ENCODE measurements at places on chromosomes 6 and 20.

DNA sequence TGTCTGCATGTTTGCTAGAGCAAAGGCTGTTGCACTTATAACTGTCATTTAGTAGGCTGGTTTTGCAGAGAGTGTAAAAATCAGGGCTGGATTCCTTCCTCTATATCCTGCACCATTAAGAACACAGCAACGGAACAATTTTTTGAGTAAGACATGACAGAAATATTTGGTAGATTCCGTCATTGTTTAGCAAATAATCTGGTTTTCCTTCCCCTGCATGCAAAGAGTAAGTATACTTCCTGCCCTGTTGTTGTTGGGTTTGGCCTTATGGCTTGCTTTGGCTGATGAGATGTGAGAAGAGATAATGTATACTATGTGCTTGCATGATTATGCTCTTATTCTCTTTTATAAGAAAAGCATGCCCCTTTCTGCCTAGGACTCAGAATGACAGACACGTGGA is 23.8 kb downstream of the MANEA start:
- DNase-seq, result no peak

DNA sequence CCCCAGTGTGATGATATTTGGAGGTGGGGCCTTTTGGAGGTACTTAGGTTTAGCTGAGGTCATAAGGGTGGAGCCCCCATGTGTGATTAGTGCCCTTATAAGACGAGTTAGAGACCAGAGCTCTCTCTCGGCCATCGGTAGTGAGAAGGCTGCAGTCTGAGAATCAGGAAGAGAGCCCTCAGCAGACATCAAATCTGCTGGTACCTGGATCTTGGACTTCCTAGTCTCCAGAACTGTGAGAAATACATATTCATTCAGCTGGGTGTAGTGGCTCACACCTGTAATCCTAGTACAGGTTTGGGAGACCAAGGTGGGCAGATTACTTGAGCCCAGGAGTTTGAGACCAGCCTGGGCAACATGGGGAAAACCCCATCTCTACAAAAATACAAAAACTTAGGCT is 48.7 kb upstream of the DDR1 start:
- no peak for DNase-seq

- DNase-seq, result no peak
Observed at GRCh38 chr6:156449128-156449527, 328.1 kb upstream of the ARID1B start.

DNA sequence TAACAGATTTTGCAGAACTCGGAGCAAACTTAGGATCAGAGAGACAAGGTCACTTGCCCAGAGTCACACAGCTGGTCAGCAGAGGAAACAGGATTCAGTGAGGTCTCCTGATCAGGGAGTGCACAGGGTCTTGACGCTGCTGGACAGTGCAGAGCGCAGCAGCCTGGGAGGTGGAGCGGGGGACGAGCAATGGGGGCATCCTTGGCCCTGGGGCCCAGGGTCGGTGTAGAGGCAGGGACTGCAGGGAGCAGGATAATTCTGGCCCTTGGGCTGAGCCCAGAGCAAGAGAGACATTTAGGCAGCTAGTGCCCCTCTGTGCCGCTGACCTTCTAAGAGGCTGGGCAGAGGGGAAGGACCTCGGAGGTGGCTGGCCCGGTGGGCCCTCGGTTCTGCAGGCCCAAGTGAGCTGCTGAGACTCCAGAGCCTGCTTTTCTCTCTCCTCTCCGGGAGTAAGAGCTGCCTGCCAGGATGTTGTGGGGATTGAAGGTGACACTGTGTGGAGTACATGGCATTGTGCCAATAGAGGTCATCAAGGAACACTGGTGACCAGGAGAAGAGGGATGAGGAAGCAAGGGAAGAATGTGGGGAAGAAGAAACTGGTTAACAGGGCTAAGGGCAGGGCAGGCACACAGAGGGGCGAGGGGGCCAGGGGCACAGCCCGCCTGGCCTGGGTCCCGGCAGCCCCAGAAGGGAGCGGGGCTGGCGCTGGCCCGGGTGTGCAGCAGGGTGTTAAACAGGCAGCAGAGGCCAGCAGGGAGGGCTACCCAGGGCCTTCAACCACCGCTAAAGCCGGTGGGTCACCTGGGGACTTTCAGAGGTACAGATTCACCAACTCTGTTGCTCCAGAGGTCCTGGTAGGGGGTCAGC is 122.0 kb downstream of the AGPAT4 start:
- no peak for DNase-seq

DNA sequence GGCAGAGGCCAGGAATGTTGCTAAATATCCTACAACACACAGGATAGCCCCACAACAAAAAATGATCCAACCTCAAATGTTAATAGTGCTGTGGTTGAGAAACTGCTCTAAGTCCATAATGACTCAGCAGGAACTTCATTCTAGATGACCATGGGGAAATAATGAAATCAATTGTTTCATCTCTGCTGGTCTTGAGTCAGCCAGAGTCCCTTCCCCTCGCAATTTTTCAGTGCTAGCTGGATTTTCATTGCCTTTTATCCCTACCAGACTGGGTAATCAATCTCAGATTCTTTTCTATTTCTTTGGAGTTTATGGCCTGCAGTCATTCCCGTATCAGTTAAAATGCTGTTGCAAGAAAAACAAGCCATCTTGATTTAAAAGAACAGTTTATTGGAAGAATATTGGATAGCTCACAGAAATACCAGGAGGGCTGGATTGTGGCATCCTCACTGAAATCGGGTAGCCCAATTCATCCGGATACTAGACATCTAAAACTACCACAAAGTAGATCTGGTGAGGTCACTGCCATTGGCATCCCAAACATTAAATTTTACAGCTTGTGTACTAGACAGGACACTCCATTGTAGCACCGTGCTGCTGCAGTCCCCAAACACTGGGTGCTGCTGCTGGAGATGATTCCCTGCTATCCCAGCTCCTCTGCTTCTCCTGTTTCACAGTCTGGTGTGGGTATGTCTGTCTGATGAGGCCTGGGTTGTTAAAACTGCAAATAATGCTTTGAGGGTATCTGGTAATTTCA is 30.3 kb upstream of the POPDC3 start:
- no peak for DNase-seq

- DNase-seq, result no peak
Observed at GRCh38 chr20:64168381-64169090, 4.3 kb downstream of the MYT1 start.

- no peak for DNase-seq
Observed at GRCh38 chr6:116282698-116283097, 3.0 kb upstream of the TSPYL1 start.

DNA sequence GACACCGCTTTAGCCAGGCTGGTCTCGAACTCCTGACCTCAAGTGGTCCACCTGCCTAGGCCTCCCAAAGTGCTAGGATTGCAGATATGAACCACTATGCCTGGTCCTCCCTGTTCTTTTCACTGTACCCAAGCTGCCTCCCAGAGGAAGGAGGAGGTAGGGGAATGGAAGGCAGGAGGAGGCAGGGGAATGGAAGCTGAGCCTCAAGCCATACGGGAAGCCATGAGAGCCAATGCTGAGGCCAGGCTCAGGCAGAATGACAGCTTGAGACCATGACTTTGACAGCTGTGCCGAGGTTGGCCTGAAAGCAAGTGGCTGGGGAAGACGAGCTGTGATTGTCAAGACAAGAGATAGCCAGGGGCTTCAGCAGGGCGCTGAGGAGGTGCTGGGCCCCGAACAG is 13.6 kb upstream of the ZNF335 start:
- no peak for DNase-seq

- no peak for DNase-seq
Observed at GRCh38 chr6:78302411-78302810, 564.9 kb upstream of the IRAK1BP1 start.

GRCh38 chr6:151380848-151381205 is 10.5 kb downstream of the ZBTB2 start:
- no peak for DNase-seq

GRCh38 chr20:4812641-4813075 is 90.9 kb downstream of the PRND start:
- no peak for DNase-seq

DNA sequence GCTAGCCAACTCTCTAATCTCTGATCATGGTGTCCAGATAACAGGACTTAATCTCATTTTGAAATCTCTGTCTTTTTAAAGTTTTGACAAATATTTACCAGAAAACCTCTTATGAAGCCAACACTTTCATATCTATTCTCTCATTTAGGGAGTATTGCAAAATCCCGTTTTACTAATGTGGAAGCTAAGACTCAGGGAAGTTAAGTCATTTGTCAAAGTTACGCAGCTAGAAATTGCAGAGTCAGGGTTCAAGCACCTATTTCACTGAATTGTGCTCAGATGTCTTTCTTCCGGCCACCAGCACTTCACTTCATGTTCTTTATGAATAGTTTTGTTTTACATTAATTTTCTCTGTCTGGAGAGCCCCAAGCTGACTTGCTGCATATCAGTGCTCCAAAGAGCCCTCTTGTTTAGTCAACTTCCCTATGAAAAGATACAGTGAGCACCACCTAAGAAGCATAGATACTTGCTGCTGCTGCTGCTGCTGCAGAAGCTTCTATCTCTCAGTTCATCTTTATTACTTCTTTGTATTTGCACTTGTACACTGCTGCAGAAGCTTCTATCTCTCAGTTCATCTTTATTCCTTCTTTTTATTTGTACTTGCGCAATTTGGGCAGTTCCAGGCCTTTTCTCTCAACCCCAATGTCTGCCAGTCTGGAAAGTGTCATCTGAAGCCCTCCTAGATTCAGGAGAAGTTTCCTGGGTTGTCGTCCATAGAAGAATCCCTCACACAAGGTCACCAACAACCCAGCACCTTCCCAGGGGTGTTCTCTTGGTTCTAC is 329.7 kb downstream of the MAFB start:
- DNase-seq, result no peak

GRCh38 chr6:131492932-131493573 is 80.0 kb upstream of the ARG1 start:
- no peak for DNase-seq

DNA sequence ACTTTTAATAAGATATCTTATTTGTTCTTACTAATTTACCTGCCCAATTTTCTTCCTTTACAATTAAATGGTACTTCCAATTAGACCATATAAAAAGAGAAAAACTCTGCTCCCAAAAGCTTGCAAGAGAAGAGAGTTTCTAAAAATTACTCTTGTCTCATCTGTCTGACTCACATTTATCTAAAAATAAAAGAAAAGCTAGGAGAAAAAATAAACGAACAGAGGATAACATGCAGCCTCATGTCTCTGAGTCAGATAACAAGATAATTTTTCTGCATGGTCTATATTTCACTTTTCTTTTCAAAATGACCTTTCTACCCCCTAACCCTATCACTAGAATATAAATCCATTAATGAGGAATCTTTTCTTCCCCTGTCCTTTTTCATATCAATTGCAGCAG is 127.2 kb upstream of the TCF21 start:
- no peak for DNase-seq

DNA sequence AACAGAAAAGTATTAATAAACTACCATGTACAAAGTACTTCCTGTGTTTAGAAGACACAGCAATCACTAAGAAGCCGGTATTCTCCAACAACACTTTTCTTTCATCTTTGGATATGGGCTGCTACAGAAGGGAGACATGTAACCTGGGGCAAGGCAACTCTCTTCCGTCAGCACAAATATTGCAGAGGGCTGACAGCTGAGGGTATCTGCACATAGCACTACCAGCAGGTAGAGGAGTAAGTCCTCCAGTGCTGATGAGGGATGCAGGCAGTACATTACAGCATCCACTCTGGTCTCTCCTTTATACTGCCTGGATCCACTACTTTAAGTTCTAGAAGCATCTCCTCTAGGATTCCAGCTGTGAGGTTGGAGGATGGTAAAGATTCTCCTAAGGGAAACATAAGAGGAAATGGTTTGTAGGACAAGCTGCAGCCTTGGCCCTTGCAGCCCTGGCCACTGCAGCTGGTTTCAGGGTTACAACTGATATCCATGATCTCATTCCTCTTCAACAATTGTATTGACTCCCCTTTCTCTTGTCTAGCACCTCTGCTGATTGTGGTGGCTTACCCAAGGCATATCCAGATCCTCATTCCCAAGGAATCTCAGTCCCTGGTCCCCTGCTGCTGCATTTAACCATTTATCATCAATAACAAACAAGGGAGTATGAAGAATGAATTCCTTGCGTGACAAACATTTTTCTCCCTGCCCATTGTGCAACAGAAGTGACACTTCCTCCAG is 110.7 kb upstream of the ADGRF1 start:
- DNase-seq, result no peak

DNA sequence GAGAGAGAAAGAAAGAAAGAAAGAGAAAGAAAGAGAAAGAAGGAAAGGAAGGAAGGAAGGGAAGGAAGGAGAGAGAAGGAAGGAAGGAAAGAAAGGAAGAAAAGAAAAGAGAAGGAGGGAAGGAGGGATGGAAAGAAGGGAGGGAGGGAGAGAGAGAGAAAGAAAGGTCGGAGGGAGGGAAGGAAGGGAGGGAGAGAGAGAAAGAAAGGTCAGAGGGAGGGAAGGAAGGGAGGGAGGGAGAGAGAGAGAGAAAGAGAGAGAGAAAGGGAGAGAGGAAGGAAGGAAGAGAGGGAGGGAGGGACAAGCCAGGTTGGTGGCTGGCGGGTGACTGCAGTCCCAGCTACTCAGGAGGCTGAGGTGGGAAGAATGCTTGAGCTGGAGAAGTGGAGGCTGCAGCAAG is 27.3 kb upstream of the ZNF184 start:
- no peak for DNase-seq

GRCh38 chr6:10409233-10409721 is 5.6 kb downstream of the TFAP2A start:
- no peak for DNase-seq

GRCh38 chr6:3349388-3350251 is 90.9 kb downstream of the PSMG4 start:
- DNase-seq, result no peak

GRCh38 chr6:130303431-130303830 is 62.4 kb upstream of the TMEM200A start:
- DNase-seq, result peak; percentile 34

- DNase-seq, result peak; percentile 85
Observed at GRCh38 chr6:166007349-166008263, 160.0 kb downstream of the TBXT start.

DNA sequence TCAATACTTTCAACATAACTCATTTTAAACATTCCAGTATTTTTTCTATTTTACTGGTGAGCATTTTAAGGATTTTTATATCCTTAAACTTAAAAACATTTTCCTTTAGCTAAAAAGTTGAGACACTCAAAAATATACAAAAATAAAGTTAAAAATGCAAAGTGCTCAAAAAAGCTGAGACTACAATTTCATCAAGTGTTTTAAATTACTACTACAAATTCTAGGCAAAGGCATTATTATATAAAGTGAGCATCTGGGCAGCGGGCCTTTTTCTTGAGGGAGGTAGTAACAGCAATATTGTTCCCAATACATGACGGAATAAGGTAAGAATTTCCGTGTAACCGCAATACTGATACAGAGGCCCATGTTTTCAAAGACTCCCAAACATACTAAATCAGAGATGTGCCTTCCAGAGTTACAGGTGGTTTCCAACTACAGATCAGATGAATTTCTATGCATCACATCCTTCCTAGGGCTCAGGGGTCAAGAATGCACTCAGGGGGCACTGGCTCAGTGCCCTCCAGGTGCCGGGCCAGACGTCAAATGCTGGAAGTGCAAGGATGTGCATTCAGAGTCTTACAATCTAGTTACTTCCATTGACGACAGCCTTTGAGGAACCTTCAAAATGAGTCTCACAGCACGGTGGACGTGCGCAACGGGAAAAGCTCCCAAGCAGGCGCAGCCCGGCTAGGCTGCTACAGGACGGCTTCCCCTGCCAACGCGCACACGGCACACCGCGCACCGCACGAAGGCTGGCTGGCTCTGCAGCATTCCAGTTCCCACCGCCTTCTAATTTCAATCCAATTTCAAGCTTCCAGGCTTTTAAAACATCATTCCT is 1.7 kb downstream of the PHF10 start:
- DNase-seq, result peak; percentile 68
